ENCODE measurements at places on chromosomes 2 and 18.
A peak's percentile ranks its signal among the peaks of the same experiment; 100 is the strongest.

DNA sequence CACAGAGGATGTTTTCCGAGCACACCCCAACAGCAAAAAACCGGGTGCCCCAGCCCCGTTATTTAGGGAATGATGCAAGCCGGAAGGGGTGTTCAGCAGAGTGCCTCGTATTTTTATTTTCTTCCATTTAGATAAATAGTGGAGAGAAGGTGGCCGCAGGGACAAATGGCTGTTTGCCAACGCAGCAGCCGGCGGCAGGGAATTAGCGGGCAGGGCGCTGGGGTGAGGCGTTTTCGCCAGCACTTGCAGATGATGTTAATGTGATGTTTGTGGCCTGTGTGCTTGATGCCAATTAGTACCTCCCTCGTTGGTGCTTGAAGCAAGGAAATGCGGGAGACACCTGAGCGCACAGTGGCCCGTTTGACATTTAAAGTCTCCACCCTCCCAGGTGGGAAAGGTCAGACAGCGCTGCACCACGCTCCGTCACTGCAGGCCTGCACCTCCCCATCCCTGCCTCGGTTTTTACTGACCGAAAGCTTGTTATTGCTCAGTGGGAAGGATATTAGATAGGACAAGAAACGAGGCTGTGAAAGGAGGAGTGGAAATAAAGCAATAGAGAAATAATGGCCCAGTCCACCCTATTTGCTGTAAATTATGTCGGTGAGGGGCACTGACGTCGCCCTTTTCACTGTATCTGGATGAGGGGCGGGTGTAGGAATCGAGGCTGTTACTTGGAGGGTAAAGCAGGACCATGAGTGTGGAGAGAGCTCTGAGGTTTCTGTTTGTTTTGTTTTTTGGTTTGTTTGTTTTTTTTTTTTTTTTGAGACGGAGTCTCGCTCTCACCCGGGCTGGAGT, 39.1 kb downstream of the NFATC1 start:
- no peak for DNase-seq

GRCh38 chr18:11125492-11126315, 23.7 kb downstream of the PIEZO2 start:
- no peak for DNase-seq

- no peak for DNase-seq
These were observed 172.2 kb upstream of the SETBP1 start for GRCh38 chr18:44508474-44508873.

- no peak for DNase-seq
These were observed 93.5 kb upstream of the MGAT4A start for GRCh38 chr2:98824256-98825019.

DNA sequence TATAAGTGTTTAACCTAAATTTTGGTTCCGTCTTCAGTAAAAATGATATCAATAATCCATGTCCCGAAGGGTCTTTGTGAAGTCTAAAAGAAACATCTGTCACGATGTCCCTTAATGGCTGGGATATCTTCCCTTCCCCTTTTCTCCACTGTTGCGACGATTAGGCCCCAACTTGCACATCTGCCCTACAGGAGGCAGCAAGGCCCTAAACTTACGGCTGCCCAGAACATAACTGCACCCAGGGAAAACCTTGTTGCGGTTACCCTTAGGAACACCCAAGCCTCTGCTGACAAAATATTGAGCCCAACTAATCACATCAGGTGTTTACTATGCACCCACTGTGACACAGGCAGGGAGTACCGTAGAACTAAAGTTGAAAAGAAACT, 1.3 kb upstream of the SMAD2 start:
- peak; percentile 42 for DNase-seq

DNA sequence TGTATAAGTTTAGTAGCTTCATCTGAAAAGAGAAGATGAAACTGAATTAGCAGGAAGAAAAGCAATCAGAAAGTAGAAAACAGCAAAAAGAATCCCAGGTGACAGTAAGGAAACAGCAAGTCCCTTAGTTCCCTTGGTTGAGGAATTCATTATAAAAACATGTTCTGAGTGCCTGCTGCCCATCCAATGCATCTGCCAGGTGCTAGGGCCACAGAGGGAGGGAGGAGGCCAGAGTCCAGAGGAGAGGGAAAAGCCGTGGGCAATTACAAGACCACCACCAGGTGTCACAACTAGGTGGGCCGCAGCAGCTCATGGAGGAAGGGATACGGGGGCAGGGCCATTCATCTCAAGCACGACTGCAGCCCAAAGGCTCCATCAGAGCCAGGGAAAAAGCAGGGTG, 55.9 kb upstream of the TFCP2L1 start:
- DNase-seq, result no peak

DNA sequence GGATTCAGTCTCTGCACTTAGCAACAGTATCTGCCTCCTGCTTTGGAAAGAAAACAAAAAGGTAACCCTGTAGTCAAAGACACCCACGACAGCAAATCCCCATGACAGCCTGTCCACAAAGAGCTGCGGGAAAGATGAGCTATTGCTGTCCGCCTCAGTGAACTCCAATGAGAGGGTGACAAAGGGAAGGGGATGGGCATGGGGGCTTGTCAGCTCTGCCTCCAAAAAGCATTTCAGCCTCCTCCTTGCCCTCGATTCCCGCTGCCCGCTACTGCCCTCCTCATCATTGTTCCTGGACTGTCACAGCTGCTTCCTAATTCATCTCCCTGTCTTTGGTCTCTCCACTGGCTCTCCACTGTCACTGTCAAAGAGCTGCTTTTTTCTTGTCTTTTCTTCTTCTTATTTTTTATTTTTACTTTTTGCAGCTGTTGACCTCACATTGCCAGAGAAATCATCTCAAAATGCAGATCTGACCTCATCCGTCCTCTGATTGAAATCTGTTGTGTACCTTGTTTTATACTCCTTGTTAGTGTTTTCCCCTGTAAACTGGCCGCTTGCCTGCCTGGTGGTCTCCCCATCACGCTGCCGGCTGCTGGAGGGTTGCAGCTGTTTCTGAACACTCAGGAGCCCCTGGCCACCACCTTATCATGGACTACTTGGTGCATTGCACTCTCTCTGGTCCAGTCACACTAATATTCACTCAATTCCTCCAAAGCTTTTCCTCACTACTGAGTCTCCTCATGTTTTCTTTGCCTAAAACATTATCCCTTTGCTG, 7.9 kb upstream of the E2F6 start:
- DNase-seq, result no peak

DNA sequence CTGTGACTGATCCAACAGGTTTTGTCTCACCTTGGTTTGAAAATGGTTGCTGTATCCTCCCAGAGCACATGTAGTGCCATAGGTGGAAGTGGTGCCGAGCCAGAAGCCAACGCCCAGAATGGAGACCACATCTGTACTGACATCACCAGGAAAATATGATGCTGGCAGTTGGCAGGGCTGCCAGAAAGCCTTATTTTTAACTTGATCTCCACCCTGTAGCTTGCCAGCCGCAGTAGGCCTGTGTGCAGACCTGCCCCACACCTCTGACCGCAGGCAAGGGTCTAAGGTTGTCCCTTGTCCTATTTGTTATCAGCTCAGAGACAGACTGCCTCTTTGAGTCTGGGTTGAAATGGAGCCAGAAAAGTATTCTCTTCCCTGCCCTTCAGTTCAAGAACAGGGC, 123.5 kb upstream of the EML6 start:
- DNase-seq, result no peak

DNA sequence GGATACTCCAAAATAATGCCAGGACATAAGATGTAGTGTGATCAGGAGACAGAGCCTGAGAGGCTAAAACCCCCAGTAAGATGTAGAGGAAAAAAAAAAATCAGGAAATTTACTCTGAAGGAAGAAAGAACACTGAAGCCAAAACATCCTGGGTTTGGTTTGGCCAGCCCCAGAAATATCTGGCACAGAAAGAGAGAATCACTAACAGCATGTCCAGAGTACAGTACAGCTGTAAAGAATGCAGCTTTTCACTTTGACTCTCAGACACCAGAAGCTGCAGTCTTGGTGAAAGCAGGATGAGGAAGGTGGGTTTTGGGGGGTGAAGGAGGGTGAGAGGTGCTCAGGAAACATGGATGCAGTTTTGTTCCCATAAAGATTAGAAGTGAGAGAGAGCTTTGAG, 1577.7 kb upstream of the ACVR2A start:
- DNase-seq, result no peak

DNA sequence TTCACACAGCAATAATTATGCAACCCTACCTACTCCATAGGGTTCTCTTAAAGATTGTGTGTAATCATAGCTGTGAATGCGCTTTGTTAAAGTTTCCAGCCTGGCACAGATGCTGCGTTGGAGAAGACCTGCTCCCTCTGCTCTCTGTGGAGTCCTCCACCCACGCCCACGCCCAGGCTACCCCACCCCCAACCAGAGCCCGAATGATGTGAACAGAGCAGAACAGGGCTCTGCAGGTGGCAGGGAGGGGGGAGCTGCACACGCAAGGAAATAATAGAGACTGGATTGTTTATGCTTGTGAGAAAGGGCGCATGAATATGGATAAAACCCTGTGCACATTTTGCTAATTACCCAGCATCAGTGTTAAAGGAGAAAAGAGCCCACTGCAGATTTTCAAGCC, 447.5 kb downstream of the BCL11A start:
- DNase-seq, result no peak

DNA sequence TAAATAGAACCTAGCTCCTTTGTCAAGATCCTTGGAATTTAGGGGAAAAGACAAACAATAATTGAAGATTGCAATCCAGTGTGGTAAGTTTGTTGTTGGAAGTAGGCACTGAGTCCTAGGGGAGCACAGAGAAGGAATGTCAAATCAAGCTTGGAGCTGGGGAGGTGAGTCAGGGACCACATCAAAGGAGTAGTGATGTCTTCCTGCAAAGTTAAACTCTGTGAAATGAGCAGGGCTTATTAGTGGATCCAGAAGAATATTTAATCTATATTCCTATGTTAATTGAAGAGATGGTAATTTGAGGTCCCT, 41.7 kb upstream of the NABP1 start:
- DNase-seq, result peak; percentile 97

GRCh38 chr2:28750316-28751251, 1.0 kb upstream of the PPP1CB start:
- peak; percentile 89 for DNase-seq

GRCh38 chr18:76619621-76620315, 124.7 kb upstream of the ZNF516 start:
- DNase-seq, result peak; percentile 36

- DNase-seq, result peak; percentile 99
These were observed 387.8 kb downstream of the IRS1 start for GRCh38 chr2:226411727-226412360.

- no peak for DNase-seq
These were observed 29.6 kb downstream of the PNO1 start for GRCh38 chr2:68187329-68187728.

- DNase-seq, result no peak
These were observed 24.3 kb upstream of the RESP18 start for GRCh38 chr2:219356834-219357233.

GRCh38 chr18:49322765-49323490, 137.5 kb downstream of the DYM start:
- peak; percentile 89 for DNase-seq
